NCI-H460 (cell line): ENCODE measurements at places on chromosomes 5 and 9.

- DNase-seq: no peak
These were observed 231.0 kb downstream of the ARHGEF28 start for GRCh38 chr5:73856997-73857396.

DNA sequence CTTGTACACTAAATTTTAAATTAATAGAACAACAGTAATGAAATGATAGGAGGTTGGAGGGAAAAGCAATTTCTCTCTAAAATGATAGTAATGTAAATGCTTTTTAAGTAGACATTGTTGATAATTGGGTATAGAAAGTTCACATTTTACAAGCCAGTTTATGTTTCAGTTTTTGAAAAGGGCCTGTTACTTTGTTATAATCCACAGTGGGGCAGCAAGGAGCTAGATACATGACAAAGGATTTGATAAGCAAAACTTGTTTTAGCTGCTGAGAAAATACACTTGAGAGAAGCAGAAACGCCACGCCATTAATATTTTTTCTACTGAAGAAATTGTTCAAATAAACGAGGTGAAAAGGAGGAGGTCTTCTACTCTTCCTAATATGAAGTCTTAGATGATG, 30.2 kb downstream of the SREK1 start:
- peak; percentile 17 for DNase-seq

DNA sequence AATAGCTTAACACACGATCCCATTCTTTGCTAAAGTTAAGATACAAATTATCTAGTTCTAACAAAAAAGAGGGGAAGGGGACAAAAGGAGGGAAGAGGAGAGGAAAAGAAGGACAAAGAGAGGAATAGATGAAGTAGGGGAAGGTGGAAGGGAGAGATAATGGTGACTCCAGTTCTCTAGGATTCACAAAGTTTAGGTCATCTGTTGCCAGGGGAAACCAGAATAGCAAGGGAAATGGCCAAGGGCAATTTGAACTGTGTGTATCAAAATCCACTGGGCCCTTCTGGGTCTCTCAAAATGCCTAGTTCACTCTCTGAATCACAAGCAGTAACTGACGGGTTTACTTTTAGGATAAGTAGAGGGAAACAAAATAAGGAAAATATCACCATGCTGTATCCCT, 7.6 kb downstream of the SLC24A2 start:
- DNase-seq: no peak

GRCh38 chr5:151622367-151623088, 31.4 kb upstream of the FAT2 start:
- DNase-seq: no peak

DNA sequence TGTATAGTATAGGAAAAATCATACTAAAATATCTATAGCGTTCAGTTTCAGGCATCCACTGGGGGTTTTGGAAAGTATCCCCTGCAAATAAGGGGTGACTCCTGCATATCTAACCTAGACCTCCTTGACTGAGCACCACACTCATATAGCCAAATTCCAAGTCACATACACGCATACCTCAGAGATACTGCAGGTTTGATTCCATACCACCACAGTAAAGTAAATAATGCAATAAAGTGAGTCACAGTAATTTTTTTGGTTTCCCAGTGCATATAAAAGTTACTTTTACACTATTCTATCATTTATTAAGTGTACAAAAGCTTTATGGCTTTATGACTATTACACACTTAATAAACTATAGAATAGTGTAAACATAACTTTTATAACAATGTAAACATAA, 151.3 kb downstream of the CCDC192 start:
- no peak for DNase-seq

- no peak for DNase-seq
These were observed 16.2 kb upstream of the ERAP1 start for GRCh38 chr5:96823900-96824380.

- peak; percentile 44 for DNase-seq
These were observed 41.9 kb upstream of the AGXT2 start for GRCh38 chr5:35089334-35090314.

GRCh38 chr5:153969563-153969895, 69.2 kb downstream of the FAM114A2 start:
- DNase-seq: no peak

- DNase-seq: no peak
These were observed 51.8 kb downstream of the ELAVL2 start for GRCh38 chr9:23774266-23774665.

- no peak for DNase-seq
These were observed 44.2 kb downstream of the KIAA1958 start for GRCh38 chr9:112530751-112531205.

DNA sequence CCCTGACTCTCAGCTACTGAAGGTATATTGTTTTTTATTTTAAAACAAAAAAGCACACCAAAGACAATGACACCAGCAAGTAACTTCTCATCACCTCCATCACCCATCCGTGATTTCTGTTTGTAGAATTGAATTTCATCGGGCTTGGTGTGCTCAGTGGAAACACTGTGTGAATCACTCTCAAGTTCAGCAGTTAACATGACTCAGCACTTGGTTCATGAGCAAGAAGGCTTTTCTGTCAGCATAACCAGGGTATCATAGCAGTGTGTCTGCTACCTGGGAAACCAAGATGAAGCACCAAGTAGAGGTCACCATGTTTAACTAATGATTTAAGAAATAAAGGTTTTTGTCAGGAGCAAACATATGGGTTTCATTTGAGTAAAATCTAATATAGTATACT, 123.7 kb downstream of the INSYN2B start:
- peak; percentile 77 for DNase-seq

DNA sequence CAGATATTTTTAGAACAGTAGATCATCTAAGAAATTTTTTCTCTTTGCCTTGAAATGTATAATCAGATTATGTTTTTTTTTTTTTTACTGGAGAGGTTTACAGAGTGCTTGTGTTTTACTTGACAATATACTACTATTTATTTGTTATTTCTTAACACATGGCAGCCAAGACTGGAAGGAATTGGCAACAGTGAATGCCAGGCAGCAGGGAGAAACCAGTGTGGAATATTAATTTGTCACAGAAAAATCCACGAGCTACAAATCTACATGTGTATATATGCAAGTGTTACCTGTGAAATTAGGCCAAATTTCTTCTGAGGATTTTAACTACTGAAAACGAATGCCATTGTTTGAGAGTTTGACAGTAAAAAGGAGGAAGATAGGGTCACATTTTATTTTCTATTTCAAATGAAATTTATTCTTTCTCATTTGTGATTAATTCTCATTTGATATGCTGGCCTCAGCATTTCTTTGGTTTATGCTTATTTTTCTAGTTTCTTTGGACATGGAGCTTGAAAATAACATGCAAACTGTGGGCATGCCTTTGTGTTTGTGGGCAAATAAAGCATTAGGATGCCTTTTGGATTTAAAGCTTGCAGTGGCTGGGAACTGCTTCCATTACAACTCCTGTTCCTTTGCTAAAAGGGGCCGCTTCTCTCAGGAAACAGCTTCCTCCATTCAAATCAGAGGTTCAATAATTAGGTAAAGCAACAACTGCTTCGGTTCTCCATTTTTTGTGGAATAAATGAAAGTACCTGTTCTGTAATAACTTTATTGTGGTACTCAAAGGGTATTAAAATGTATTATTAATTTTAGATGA, 39.0 kb upstream of the ZFYVE16 start:
- DNase-seq: no peak

- DNase-seq: no peak
These were observed 843 bp downstream of the BSPRY start for GRCh38 chr9:113350107-113350661.
